ENCODE measurements at places on chromosomes 16 and 17. TPM values are rescaled to one million over a fixed set of nuclear protein-coding genes. Genes with fewer than 3 reads are reported as not detected.

The MRPL12 gene
- total RNA-seq, result 11.6 TPM

DNA sequence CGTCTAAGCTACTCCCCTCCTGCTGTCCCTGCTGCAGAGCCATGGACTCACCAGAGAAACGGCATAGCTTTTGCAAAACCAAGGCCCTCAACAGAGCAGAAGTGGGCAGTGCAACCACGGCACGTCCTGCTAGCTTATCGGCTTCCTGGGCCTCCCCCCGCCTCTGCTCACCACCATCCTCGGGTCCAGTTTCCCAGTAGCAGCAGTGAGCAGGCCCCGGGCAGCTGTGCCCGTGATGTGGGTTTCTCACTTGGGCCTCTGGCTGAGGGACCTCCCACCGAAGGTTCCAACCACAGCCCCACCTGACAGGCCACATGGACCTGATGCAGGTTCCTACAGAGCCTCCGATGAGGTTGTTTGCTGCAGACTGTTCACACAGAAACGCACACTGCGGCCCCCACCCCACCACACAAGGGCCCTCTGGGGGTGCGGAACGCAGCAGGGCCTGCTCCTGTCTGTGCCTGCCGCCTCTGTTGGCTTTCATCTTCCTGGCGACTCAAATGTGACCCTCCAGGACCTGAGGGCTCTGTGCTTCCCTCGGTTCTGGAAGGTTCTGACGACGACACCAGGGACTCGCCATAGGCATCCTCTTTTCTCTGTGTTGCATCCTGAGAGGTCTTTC is 24.8 kb downstream of the PDIA2 start:
- DNase-seq, result no peak

- peak; percentile 10 for DNase-seq
These were observed 184.8 kb downstream of the BCAS3 start for GRCh38 chr17:60862482-60862881.

DNA sequence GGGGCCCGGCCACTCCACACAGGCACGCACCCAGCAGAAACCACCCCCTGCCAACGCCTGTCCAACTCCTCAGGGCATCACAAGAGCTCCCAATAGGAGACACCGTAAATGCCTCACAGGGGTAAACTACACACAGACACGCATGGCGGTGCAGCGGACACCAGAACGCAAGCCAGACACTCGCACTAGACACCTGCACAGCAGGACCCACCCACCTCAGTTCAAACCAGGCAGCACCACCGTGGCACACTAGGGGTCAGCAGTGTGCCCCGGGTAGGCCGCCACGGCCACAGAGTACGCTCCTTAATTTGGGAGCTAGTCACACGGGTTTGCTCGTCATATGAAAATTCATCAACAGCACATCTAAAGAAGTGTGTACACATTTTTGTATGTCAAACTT is 3.4 kb downstream of the SLC38A10 start:
- DNase-seq, result peak; percentile 63
